Karpas-422 (cell line): ENCODE measurements at places on chromosomes 16 and 17. TPM values are rescaled to one million over a fixed set of nuclear protein-coding genes. Genes with fewer than 3 reads are reported as not detected.

ITGAL gene
- total RNA-seq: 0.07 and 0.51 TPM in 2 replicates

DNA sequence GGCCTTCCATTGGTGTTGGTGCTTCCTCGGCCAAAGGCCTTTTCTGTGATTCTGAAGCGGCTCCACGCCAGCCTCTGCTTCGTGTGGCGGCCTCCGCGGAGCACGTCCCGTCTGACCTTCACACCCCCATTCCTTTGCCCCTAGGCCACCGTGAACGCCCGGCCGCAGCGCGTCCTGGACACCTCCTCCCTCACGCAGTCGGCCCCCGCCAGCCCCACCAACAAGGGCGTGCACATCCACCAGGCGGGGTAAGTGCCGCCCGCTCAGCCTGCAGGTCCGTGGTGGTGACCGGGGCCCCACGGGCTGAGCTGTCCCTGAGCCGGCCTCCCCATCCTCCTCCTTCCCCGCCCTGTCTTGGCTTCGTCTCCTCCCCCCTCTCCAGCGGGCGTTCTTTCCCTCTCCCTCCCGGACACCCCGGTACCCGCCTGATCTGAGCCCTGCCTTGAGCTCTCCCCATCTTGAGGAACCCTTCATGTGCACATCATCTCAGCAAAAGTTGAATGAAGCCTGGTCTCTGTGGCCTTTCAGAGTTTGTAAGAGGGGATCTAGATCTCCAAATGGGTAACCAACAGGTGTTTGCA lies 69.0 kb upstream of the CHMP6 start:
- DNase-seq: no peak

- no peak for DNase-seq
These were observed 8.2 kb upstream of the FOXJ1 start for GRCh38 chr17:76149214-76149613.

DNA sequence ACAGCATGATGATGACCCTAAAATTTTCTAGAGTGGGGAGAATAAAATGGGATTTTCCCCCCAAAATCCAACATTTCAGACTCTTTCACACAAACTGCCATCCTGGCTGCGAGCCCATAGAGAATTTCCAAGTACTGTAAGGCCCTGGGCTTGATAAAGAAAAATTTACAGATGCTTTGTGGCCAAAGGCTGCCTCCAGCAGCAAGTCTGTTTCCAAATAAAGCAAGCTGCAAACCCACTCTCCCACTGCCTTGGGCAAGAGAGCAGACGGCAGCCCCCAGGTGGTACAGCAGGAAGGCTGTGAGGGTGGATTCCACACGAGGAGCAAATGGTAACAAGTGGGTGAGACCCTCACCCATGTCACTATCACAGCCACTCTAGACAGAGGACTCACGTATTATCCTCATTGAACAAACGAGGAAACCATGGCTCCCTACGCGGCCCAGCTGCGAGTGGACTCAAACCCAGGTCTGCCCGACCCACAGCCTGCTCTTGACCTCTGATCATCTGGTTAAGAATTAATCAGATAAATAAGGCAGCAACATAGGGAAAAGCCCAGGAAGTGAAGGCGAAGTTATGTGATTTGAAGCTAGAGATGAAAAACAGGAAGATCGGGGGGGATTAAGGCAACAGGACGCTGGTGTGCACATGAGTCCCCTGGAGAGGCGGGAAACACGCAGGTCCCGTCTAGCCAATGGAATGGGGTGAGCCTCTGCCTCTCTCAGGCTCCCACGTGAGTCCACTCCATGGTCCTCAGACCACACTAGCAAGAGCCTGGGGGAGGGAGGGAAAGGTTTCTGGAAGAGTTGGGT lies 37.4 kb downstream of the AXIN2 start:
- no peak for DNase-seq

- DNase-seq: no peak
These were observed 1.2 kb downstream of the JUP start for GRCh38 chr17:41785091-41785858.

KAT2A gene
- 26.7 and 34.6 TPM in 2 replicates for total RNA-seq

GRCh38 chr16:2500918-2501750 lies 12.6 kb upstream of the ATP6V0C start:
- DNase-seq: peak; percentile 92

MYO15B gene
- total RNA-seq: 3.8 and 8.0 TPM in 2 replicates

DNA sequence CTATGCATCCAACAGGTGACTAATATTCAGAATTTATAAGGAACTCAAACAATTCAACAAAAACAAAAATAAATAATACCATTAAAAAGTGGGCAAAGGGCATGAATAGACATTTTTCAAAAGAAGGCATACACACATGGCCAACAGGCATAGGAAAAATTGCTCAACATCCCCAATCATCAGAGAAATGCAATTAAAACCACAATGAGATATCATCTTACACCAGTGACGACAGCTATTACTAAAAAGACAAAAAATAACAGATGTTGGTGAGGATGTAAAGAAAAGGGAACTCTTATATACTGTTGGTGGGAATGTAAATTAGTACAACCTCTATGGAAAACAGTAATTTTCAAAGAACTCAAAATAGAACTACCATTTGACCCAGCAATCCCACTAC lies 250.4 kb upstream of the N4BP1 start:
- no peak for DNase-seq

GRCh38 chr17:81118308-81119221 lies 46.7 kb upstream of the PVALEF start:
- DNase-seq: no peak

GRCh38 chr16:5917436-5918195 lies 820.0 kb upstream of the EEF2KMT start:
- no peak for DNase-seq

- no peak for DNase-seq
These were observed 105.8 kb downstream of the NOG start for GRCh38 chr17:56699186-56699894.

DNA sequence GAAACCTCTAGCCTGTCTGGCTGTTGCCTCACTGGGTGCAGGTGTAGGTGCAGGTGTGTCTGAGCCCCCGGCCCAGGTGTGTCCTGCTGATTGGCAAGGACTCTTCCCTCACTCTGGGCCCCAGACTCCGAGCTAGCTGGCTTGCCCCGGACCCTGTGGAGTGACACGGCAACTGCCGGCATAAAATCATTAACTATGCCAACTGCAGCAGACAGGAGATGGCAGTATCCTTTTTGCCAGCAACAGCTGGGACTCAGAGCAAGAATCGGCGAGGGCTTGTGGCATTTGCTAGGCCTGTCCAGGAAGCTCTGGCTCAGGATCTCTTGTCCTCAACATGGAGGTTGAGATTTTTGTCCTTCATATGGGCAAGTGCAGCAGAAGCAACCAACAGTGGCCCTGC lies 20.8 kb downstream of the CIAPIN1 start:
- DNase-seq: no peak

DNA sequence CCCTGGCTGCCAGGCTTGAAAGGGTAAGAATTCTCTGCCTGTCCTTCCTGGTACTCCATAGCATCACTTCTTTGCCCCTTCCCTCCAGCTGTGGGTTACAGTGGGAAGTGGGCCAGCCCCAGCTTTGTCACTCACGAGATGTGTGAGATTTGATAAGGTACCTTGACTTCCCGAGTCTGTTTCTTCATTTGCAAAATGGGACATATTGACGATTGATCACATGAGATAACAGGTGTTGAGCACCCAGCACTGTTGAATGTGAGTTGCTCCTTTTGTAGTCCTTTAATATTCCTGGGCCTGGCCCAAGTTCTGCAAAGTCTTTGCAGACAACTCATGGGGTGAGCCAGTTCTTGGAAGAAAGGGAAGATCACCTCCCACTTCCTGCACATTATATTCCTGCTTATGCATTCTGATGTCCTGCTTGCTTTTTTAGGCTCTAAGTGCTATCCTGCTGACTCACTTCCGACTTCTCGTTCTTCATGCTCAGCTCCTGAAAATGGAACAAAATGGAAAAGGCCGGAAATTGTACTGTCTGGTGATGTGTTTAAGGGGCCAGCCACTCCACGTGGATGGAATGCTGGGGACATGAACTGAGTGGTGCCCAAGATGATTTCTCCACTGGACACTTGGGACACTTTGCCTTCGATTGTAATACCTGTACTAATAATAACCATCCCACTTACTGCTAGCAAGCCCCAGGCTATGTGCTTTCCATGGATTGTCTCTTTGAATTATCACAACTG lies 8.3 kb upstream of the NLK start:
- DNase-seq: peak; percentile 22

- no peak for DNase-seq
These were observed 1.6 kb downstream of the SEZ6 start for GRCh38 chr17:29004081-29004692.

DNA sequence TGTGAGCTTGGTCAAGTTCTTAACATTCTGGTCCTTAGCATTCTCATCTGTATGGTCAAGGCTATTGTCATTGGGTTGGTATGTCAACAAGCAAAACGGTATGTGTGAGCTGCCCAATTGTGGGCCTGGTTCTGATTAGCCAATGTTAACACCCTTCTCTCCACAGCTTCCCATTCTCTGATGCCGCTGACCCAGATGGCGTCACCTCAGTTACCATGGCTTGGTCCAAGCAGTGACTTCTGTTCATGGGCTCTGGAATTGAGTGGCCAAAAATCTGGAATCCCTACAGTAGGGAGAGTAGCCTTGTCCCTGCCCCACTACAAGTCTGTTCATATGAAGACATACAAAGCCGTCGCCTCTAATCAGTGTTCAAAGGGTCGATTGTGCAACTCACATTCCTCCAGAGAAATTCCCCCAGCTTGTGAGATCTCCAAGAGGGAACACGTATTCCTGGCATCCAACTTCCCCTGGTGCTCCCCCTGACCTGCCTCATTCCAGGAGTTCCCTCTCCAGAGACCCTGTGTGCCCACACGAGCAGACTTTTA lies 15.8 kb downstream of the TMEM98 start:
- no peak for DNase-seq

GRCh38 chr16:53695070-53695469 lies 8.6 kb downstream of the RPGRIP1L start:
- no peak for DNase-seq

DNA sequence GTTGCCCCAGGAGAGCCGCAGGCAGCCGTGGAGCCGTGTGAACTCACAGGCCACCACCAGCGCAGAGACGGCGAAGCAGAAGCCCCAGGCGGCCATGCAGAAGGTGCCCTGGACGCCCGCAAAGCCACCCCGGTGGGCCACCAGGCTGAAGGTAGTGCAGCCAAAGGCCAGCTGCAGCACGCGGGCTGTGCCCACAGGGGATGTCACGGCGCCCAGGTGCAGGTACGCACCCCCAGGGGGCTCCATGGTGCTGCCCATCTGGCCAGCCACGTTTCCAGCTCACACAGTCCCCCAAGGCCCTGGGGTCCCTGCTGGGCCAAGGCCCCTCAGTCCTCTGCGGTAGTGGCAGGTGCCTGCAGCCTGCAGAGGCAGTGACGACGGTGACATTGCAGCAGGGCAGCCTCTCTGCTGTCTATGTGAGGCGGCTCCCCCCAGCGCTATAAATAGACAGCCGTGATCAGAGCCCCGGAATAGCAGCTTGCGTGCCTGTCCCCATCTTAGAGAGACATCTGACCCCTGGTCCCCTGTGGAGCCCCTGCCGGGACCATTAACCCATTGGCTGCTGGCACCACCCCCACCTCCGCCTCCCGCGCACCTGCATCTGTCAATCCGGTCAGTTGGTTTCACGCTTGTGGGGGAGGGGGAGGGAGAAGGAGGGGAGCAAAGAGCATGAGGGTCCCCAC lies 4.5 kb upstream of the PYCR1 start:
- DNase-seq: peak; percentile 59

- no peak for DNase-seq
These were observed 297.9 kb upstream of the PSMD7 start for GRCh38 chr16:73998707-73999106.

DNA sequence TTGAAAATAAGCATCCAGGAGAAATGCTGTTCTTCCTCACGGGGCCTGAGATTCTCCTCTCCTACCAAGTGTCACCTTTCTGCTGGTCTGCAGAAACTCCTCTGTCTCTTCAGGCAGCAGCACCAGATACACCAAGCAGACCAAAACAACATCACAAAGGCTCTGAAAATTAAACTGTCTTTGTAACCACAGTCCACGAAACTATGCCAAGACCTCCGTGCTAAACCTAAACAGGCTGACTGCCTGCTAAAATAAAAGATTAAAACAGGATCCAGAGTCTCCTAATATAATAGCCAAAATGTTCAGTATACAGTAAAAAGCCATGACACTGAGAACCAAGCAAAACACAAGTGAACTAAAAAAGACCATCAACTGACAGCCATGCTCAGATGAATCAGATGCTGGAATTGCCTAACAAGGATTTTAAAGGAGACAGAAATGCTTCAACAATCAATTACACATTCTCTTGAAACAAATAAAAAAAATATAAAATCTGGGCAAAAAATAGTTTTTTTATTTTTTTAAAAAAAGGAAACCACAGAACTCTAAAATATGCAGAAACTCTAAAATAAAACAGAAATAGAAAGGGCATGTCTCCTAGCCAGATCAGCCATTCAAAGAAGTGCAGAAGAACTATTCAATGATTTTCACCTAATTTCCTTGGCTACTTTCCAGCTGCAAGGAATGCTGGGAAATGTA lies 50.3 kb upstream of the TOX3 start:
- DNase-seq: no peak

DNA sequence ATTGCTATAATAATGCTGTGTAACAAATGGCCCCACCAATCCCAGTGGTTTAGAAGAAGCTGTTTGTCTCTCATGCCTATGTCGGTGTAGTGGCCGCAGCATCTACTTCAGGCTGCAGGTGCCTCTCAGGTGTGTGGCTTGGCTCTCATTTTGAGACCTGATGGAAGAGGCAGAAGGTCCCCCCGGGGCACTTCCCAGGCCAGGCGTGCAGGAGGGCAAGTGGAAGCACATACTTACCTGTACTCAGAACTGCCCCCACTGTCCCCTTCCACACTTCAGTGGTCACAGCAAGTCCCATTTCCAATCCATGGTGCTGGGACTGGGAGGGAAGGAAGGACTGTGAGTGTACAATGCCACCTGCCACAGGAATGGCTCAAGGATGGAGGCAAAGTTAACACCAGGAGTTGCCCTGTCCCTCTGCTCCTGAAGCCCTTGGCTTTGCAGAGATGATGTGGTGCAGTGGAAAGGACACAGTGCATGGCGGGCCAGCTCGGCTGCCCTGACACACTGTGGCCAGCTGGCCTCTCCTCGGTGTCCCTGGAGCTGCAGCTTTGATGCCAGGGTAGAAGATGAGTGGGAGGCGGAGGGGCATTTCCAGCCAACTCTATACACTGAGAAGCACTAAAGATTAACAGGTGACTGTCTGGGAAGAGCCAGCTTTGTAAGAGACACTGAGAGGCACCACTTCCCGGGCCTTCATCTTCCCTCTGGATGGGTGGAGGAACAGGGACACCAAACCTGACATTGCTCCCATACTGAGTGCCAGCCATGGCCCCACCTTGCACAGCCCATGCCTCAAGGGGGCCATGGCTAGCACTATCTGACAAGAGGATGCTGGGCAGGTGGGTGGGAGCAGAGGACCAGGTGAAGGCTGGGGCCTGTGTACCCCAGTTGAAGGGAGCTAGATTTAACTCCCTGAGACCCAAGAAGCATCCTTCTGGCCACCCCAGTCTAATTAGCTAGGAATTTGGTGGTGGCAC lies 105.9 kb downstream of the METRNL start:
- no peak for DNase-seq

SLC16A11 gene
- not detected in 2 replicates for total RNA-seq

DNA sequence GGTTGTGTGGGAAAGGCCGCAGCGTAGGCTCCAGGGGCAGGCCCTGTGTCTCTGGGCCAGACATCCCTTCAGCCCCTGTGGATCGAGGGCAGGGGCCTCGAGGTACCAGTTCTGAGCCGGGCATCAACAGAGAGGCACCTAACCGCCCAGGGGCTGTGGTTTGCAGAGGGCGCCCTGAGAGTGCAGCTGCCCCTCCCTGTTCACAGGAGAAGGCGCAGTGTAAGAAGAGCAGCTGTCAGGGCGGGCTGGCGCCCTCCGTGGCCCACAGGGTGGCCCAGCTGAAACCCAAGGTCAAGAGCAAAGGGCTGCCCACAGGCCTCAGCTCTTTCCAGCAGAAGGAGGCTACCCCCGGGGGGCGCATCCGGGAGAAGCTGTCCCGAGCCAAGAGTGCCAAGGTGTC lies 56.5 kb downstream of the ACTG1 start:
- no peak for DNase-seq
